ENCODE measurements at places on chromosomes 7 and 10.

DNA sequence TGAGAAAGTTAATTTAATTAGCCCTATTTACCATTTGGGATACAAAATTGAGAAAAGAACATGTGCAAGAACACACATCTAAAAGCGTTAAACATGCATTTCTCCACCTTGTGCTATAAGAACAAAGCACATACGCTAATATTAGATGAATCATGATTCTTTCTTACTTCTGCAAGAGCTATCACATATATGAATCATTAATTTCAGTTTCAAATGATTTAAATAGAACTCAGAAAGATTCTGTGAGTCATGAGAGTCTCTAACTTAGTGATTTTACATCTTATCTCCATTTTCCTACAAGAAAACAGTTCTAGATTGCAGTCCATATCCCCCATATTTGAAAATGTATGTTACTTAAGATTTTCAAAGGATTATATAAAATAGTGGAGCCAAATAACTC lies 173.9 kb downstream of the RNLS start:
- no peak for DNase-seq

DNA sequence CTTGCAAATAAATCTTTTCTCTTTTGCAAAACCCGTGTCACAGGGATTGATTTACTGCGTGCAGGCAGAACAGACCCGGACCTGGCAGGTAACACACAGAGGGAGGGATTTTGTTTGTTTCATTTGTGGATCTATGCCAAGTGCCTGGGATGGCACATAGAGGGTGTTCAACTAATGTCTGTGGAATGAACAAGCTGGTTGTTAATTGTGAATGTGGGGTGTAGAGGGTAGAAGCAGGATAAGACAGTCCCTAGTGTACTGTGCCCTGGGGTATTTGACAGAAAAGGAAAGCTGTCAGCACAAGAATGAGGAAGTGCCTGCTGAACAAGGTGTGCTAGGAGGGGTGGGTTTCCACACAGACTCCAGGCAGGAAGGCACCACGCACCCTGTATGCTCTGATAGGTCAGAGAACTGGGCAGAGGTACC lies 331.8 kb downstream of the CALN1 start:
- no peak for DNase-seq

DNA sequence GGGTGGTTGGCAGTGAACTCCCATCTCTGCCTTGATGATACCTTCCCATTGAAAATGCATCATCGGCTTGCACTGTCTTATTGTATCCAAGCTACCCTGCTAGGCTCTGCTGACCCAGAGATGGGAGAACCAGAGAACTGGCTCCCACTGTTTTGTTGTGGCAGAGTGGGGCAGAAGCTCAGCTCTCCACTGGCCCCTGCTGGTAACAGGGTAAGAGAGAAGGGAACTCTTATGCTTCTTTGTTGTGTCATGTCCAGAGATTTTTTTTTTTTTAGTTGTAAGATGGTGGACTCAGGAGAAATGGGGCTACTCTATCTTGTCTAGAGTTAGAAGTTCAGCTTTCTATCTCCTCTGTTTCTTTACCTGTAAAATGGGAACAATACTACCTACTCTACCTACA lies 100.5 kb upstream of the SDK1 start:
- DNase-seq, result no peak

DNA sequence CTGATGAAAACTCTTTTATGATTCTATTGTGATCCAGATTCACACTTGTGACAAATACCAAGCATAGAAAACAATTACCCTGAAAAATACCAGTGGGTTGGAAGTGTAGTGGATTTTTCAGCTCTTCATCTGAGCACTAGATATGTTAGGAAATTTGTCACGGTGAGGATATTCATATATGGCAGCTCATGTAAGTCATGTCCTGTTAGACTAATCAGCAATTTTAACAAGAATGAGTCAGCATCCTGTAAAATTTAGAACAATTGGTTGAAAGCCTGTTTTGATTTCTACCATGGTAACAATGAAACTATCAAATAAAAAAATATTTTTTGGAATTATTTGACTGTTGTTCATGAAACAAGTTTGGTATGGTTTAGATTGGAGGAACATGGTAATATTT lies 334.3 kb downstream of the CACNA2D1 start:
- DNase-seq, result no peak

DNA sequence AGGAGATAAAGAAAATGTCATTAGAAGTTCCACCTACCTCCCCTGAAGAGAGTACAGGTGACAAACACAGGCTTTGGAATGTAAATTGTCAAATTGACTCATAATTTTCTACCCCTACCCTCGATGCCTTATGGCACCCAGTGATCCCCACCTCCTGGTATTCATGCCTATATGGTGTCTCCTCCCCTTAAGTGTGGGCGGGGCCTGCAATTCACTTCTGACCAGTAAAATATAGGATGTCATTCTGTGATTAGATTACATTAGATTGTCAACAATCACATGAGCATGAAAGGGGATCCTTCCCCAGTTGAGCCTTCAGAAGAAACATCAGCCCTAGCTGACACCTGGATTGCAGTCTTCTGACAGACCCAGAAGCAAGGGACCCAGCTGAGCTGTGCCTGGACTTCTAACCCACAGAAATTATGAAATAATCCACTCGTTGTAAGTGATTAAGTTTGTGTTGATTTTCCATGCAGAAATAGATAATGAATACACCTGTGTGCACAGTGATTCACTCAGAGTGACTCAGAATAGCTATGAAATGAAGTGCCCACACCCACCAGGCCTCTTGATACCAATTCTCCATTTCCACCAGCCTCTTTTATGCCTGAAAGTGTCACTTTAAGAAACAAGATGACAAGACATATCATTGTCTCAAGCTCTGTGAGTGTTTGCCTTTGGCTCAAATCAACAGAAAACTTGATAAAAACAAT lies 8.5 kb upstream of the SLC39A12 start:
- no peak for DNase-seq

DNA sequence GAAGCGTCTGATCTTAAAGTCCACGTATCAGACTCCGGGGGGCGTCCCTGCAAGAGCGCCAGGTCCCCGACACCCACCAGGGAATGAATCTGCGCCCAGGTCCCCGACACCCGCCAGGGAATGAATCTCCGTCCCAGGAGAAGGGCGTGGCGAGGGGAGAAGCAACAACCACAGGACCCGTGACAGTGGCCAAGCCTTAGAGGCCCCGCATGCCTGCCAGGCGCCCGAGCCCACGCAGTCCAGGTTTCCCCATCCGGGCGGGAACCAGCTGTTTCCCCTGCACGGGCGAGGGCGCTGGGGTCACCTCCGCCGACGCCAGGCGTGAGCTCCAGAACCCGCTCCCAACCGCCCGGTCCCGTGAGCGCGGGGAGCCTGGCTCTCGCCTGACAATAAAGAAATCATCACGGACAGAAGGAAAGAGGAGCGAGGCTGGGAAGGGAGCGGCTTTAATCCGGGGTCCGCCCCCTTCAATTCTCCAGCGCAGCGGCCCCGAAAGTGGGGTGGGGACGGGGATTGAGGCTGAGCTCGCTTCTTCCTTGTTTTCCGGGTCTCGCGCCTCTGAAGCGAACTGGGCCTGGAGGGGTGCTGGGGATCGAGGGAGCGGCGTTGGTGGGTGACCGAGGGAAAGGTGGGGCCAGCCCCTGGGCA lies 29.0 kb upstream of the BMS1 start:
- no peak for DNase-seq

GRCh38 chr10:84452003-84452402 lies 123.6 kb downstream of the CCSER2 start:
- DNase-seq, result no peak

- no peak for DNase-seq
Observed at GRCh38 chr7:17236603-17237002, 61.8 kb upstream of the AHR start.

DNA sequence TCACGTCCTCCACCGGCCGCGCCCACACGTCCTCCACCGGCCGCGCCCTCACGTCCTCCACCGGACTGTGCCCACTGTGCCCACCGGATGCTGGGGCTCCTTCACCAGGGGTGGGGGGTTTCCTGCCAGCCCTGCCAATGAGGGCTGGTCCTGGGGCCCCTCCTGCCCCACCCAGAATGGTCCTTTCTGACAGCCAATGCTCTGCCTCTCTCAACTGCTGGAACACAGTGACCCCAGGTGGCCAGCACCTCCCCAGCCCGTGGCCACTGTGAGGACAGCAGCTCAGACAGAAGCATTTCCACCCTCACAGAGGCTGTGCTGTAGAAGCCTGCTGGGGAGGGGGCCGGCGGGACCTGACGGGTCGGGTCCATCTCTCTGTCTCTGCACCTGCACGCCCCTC lies 90.1 kb upstream of the DNAAF5 start:
- DNase-seq, result no peak
